ENCODE measurements at places on chromosomes 2 and 18.

DNA sequence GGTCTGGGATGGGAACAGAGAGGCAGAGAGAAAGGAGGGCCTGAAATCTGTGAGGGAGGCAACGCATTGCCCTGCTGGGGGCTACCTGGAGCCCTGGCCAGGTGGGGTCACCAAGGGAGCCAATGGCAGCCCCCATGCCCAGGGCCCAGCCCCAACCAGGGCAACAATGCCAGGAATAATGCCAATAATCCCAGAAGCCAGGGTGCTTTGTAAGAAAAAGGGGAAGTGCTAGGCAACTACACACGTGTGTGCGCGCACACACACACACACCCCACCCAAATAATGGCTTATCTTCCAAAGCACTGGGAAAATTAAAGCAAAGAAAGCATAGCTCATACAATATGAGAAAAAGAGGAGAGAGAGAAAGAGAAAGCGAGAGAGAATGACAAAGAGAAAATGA is 7.0 kb upstream of the CLEC4F start:
- H3K4me1 ChIP-seq, result no peaks in the 10 kb centered on the region
- DNase-seq, result no peak
- no peaks in the 10 kb centered on the region for H3K36me3 ChIP-seq
- no peaks in the 10 kb centered on the region for H3K27me3 ChIP-seq
- H3K4me3 ChIP-seq, result no peak overlapping the region

DNA sequence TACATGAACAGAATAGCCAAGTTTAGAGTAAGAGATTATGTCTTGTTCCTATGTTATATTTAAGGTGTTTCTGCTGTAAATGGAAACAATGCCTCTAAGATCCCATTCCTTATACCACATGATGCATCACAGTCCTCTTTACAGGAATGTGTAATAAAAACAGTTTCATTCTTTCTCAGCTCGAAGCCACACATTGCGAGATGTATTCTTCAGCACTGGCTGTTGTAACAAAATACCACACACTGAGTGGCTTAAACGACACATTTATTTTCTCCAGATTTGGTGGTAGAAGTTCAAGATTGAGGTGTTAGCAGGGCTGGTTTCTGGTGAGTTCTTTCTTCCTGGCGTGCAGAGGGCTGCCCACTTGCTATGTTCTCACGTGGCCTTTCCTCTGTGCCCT is 246.2 kb downstream of the SOCS6 start:
- H3K4me3 ChIP-seq, result no peak overlapping the region
- no peak overlapping the region for H3K27ac ChIP-seq
- no peak for DNase-seq
- H3K27me3 ChIP-seq, result no peaks in the 10 kb centered on the region
- no peaks in the 10 kb centered on the region for H3K36me3 ChIP-seq

- no peaks in the 10 kb centered on the region for H3K36me3 ChIP-seq
- H3K27ac ChIP-seq, result no peak overlapping the region
- no peak for DNase-seq
- H3K4me3 ChIP-seq, result no peak overlapping the region
Observed at GRCh38 chr2:60560734-60561644, 7.5 kb upstream of the BCL11A start.

GRCh38 chr2:23609254-23609653 is 224.3 kb downstream of the KLHL29 start:
- DNase-seq, result no peak
- H3K4me3 ChIP-seq, result no peak overlapping the region

DNA sequence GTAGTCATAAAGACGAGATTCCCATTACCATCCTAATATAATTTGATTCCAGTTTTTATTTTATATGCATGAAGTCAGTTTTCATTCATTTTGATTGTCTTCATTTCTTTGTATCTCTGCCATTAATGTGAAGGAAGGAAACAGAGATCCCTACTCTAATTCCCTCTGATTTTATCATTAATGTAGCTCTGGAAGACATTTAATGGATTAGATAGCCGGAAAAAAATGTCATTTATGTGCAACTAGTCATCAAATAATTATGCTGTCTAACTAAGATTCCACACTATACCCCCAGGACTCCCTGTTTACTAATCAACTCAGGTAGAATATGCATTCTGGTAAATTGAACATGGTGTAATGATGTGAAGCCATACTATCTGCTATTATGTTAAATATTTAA is 19.9 kb downstream of the RHBDD1 start:
- no peak overlapping the region for H3K4me3 ChIP-seq
- no peak for DNase-seq
- H3K27me3 ChIP-seq, result no peaks in the 10 kb centered on the region
- H3K4me1 ChIP-seq, result no peaks in the 10 kb centered on the region
